ENCODE measurements at places on chromosomes 3 and 15.
A peak's percentile ranks its signal among the peaks of the same experiment; 100 is the strongest.

GRCh38 chr3:15331606-15332404 is 581 bp downstream of the SH3BP5 start:
- DNase-seq, result peak; percentile 58

GRCh38 chr15:75136118-75136517 is 65.6 kb upstream of the C15orf39 start:
- no peak for DNase-seq

DNA sequence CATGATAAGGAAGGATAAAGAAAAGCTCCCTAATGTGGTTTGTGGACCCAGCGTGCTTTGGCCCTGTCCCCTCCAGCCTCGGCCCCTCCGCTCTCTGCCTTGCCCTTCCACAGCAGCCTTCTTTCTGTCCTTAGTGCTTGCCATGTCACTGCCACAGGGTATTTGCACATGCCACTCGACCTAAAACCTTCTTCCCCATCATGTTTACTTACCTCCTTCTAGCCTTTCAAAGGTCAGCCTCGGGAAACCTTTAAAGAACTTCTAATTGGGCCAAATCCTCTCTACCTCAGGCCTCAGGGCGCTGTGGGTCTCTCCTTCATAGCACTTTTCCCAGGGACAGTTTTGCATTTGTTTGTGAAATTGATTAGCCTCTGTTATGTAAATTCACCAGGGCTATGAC is 73.0 kb downstream of the SCN11A start:
- no peak for DNase-seq

DNA sequence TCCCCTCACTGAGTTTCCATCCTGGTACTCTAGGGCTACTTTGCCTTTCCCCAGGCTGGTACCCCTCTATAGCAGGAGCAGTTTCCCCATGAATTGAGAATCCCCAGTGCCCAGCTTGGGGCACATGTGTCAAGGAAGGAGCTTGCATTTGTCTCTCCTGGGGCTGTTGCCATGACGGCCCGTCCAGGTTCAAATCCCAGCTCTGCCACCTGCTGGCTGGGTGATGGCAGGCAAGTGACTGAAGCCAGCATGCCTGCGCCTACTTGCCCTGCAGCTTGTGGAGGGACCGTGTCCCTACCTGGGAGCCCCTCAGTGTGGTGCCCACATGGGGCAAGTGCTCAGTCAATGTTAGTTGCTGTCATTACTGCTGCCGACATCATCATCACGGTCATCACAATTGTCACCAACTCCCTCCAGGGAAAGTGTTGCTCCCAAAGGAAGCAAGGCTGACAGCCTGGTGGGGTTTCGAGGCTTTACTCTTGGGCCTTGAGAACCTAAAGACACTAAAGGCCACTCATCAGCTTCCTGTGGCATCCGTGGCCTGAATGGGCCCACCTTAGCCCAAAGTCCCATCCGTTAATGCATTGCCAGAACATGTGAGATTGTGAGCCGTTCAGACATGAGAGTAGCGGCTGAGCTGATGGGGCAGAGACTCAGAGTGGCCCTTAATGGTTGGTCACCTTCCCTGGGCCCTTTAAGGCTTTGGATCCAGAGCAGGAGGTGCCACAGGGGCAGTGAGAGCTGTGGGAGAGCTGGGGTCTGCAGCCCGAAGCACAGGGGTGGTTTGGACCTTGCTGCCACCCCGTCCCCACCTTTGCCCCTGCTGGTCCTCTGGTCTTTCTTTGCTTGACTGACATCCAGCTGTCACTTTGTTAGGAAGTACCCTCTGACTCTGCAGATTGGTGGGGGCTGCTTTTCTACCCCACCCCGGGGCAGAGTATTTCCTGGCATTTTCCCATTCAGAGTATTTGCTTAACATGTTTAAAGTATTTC is 144.4 kb downstream of the DNAJB8 start:
- DNase-seq, result peak; percentile 56

DNA sequence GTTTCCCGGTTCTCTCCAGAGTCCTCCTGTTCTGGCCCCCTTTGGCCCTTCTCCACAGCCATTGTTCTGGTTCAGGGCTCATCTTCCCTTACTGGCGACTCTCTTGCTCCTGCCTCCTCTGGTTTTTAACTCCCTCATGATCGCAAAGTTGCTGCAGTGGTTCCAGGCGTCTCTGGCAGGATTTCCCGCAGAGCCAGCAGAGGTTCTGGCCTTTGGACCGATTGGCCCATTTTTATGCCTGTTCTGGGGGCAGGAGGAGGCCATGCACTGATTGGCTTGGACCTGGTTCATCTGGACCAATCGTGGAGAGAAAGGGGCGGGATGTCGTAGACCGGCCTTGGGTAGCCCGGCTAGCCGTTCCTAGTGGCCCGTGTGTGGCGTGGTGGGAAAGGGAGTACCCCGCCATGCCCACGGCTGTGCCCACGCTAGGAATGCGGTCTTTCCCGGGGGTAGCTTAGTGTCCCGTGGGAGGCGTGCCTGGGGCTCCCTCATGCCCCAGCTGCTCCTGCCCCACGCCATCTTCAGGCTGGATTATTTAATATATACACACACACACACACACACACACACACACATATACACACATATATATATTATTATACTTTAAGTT is 113.4 kb downstream of the FBLN2 start:
- DNase-seq, result no peak

GRCh38 chr3:11739706-11740105 is 96.0 kb upstream of the VGLL4 start:
- no peak for DNase-seq

GRCh38 chr3:14810070-14810791 is 8.5 kb upstream of the FGD5 start:
- DNase-seq, result no peak

DNA sequence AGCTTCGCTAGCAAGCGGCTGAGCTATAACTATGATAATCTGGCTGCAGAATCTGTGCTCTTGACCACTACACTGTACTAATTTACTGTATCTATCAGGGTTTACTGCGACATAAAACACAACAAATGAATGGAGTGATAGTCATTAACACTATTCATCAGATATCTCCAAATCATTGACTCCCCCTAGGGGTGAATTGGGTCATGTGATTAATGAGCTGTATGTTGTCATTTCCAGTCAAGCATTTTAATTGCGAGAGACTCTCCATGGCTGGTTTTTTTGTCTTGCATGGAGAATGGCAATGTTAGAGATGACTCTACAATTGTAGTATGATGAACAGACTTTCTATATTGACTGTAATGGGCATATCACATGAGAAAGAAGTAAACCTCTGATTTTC is 10.5 kb upstream of the TM4SF18 start:
- DNase-seq, result no peak

- DNase-seq, result no peak
These were observed 32.5 kb downstream of the TM4SF4 start for GRCh38 chr3:149506965-149507364.

DNA sequence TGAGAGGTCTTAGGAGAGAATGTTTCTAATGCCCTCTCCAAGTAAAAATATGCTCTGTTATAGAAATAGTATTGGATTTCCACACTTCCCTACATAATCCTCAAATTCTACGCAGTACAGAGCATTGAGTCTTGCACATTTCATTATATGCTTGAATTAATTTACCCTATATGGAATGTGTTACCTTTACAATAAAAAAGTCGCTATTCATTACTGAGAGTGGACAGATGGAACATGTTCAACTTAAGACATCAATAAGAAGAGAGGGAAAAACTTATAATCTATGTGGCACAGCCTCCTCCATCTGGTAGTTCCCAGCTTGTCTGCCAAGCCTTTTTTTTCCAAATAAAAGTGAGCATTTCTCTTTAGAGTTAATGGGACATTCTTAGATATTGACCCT is 417.9 kb downstream of the MECOM start:
- no peak for DNase-seq

GRCh38 chr15:53218666-53219580 is 428.8 kb upstream of the ONECUT1 start:
- no peak for DNase-seq

DNA sequence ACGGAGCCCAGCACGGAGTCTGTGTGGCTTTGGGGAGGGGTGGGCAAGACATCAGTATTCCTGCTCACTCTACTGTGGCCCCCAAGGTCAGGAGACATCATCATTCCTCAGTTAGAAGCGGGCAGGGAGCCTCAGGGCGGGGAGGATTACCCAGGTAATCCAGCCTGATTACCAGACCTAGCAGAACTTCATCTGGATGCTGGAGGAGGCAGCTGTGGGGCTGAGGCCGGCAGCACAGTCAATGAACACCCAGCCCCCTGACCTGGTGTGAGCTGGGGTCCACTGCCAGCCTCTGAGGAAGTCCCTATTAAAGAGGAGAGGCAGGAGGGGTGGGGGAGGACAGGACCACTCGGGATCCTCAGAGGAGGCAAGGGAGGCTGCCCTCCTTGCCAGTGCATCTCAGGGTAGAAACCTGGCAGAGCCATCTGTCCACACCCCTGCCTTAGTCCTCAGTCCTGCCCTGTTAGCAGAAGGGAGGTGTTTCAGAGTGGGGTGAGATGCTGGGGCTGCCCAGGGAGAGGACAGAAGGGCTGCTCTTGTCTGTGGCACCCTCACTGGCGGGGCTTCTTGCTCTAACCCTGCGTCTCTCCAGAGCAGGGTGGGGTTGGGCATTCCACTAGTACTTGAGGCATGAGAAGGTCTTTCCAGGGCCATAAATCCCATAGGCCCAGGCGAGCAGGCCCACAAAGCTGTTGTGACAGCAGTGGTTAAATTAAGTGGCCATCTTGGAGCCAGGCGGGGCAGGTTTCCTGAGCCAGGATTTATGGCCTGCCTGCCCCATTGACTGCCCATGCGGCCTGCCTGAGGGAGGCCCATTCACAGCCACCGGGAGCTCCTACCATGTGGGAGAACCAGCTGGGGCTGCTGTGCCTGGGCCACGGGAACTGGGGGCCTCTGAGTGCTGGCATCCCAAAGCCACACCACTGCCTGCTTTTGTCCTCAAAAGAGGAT is 82.1 kb downstream of the LINGO1 start:
- DNase-seq, result no peak

- no peak for DNase-seq
These were observed 54.0 kb downstream of the WNT7A start for GRCh38 chr3:13825821-13826220.

DNA sequence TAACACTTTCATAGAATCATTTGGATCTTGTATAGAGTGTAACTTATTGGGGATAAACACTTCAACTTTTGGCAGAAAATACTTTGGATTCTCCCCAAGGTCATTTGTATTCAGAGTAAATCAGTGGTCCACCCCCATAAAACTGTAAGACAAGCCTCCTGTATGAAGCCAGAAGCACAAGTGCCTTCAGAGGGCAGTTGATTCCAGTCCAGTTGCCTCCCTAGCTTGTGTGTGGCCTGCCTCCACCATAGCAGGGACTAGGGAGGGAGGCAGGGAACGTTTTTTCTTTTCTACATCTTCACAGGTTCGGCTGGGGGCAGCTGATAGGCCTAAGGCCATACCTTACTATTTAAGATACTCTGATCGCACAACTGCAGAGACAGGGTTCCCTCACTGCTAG is 11.6 kb downstream of the GORASP1 start:
- no peak for DNase-seq

- DNase-seq, result no peak
These were observed 32.6 kb downstream of the MB21D2 start for GRCh38 chr3:192884777-192885773.

- DNase-seq, result no peak
These were observed 38.0 kb downstream of the CCR3 start for GRCh38 chr3:46280105-46280797.

DNA sequence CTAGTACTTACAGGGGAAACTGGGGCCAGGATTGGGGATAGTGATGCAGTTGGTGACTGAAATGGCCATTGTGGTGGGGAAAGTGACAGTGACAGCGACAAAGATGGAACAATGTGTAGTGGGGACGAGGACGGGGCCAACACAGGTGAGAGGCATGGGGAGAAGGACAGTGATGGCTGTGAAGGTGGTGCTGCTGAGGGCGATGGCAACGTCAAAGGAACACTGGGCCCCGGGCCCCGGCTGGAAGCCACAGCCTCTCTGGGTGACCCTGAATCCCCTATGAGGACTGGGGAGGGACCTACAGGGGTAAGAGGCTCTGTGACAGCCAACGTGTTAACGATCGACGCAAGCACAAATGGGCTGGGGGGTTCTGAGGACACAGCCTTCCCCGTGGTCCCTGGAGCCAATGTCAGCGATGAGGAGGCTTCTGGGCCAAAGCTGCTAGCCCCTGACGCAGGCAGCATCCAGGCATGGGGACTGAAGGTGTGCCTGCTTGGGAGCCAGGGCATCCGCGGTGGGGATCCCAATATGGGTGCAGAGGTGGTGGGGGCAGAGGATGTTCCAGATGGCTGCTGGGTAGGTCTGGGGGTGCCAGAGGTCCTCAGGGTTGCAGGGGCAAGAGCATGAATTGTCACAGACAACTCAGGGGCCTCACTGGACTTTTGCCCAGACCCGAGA is 25.2 kb upstream of the GOLGA6C start:
- DNase-seq, result no peak

DNA sequence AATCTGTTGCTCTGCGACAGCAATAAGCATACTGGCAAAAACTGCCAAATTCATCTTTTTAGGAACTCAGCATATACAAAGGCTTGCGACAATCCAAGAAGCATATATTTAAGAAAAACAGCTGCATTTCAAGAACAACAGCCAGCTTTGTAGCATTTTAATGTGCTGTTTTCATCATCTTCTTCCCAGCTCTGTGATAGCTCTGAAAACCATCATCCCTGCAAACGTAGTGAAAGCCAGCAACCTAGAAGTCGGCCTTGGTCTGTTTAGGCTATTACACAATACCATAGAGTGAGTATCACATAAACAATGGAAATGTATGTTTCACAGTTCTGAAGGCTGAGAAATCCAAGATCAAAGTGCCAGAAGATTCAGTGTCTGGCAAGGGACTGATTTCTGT is 187.5 kb downstream of the NAALADL2 start:
- DNase-seq, result no peak

DNA sequence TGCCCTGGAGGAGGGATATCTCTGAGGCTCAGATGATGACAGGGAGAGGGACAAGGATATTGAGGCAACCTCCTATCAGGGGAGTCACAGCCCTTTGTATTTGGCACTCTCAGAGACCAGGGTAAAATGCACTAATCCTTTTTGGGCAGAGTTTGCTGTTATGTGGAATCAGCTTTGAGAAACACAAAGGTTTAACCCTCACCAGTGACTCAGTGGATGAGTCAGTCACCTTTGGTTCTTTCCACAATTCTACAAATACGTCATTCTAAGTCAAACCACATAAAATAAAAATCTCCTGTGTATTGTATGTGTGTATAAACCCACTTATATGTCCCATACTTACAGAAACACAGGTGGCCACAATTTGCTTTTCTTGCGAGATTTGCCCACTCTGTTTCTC is 5.1 kb downstream of the LSAMP start:
- no peak for DNase-seq

- no peak for DNase-seq
These were observed 338.1 kb upstream of the ARHGEF26 start for GRCh38 chr3:153783106-153783505.

DNA sequence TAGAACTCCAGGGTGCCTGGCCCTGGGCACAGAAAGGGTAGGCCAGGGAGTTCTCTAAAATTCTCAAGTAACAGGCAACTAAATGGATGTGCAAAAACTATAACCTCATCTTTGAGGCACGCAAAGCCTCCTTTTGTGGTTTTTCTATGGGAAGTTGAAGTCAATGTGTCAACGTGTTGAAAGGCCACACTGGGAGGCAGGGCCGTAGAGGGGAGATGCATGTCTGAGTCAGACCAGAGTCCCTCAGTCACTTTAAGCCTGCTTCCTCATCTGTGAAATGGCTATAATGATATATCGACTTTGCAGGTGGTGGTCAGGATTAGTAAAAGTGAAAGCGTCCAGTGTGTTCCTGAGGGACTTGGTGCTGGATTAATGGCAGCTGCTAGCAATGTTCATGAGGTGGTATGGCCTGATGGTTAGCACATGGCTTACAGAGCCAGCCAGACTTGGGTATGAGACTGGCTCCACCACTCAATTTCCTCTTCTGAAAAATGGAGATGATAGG is 17.0 kb downstream of the TGM5 start:
- no peak for DNase-seq

- no peak for DNase-seq
These were observed 181.5 kb upstream of the LMCD1 start for GRCh38 chr3:8319935-8320634.
